ENCODE measurements at places on chromosomes 5 and 9.

- no peak for DNase-seq
Measured at GRCh38 chr5:52875827-52876226, 88.1 kb downstream of the ITGA1 start.

- no peak for DNase-seq
Measured at GRCh38 chr9:135887021-135887507, 20.3 kb downstream of the CAMSAP1 start.

GRCh38 chr5:77628840-77629508 lies 9.5 kb downstream of the OTP start:
- no peak for DNase-seq

DNA sequence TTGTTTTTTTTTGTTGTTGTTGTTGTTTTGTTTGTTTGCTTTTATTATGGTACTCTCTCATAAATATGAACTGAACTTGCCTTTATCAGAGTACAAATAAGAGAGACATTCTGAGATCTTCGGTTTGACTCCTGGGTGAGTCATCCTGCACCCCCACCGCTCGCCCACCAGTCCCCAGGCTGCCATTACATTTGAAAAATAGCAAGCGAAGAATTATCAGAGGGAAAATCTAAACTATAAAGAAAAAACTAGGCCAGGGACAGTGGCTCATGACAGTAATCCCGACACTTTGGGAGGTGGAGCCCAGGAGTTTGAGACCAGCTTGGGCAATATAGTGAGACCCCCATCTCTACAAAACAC lies 122.1 kb upstream of the MAP3K1 start:
- no peak for DNase-seq

DNA sequence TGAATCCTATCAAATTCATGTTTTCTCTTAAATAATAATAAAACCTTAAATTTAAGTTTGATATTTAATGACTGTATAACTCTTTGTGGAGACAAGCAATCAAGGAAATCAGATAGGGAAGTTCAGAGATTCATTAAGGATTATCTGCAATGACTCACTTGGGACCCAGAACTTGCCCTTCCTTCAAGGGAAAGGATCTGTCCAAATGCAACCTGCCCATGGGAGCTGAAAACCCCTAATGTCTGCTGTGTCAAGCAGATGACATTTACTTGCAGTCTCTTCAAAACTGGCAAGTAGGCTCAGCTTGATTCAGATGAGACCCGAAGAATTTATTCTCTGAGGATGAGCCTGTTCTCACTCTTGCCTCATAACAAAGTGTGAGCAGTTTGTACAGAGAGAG lies 1577.6 kb downstream of the EFNA5 start:
- DNase-seq: no peak

- no peak for DNase-seq
Measured at GRCh38 chr9:106111039-106111730, 416.8 kb downstream of the TMEM38B start.

DNA sequence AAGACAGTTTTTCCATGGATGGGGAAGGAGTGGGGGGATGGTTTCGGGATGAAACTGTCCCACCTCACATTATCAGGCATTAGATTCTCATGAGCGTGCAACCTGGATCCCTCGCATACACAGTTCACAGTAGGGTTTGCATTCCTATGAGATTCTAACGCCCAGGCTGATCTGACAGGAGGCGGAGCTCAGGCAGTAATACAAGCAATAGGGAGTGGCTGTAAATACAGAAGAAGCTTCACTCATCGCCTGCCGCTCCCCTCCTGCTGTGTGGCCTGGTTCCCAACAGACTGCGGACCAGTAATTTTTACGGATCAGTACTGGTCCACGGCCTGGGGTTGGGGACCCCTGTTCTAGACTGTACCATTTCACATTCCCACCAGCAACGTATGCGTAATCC lies 68.3 kb upstream of the OTULINL start:
- DNase-seq: no peak

- no peak for DNase-seq
Measured at GRCh38 chr9:93301291-93301811, 117.4 kb downstream of the WNK2 start.

- no peak for DNase-seq
Measured at GRCh38 chr5:117497601-117498000, 923.0 kb upstream of the SEMA6A start.

- DNase-seq: no peak
Measured at GRCh38 chr5:64576250-64576649, 70.4 kb downstream of the RGS7BP start.

- no peak for DNase-seq
Measured at GRCh38 chr5:143066556-143067281, 296.5 kb downstream of the ARHGAP26 start.

- no peak for DNase-seq
Measured at GRCh38 chr9:19460243-19460642, 51.4 kb downstream of the ACER2 start.

DNA sequence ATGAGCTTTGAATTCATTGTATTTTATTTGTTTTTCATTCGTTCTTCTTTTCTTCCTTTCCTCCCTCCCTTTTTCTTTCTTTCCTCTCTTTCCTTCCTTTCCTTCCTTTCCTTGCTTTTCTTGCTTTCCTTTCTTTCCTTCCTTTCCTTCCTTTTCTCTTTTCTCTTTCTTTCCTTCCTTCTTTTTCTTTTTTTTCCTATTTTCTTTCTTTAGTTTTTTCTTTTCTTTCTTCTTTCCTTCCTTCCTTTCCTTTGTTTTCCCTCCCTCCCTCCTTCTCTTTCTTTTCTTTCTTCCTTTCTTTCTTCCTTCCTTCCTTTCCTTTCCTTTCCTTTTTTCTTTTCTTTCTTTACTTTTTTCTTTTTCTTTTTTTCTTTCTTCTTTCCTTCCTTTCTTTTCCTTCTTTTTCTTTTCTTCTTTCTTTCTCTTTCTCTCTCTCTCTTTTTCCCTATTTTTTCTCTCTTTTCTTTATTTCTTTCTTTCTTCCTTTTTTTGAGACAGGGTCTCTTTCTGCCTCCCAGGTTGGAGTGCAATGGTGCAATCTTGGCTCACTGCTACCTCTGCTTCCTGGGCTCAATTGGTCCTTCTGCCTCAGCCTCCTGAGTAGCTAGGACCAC lies 357.1 kb upstream of the PRR16 start:
- no peak for DNase-seq

- no peak for DNase-seq
Measured at GRCh38 chr5:172063463-172064235, 57.2 kb upstream of the FBXW11 start.

DNA sequence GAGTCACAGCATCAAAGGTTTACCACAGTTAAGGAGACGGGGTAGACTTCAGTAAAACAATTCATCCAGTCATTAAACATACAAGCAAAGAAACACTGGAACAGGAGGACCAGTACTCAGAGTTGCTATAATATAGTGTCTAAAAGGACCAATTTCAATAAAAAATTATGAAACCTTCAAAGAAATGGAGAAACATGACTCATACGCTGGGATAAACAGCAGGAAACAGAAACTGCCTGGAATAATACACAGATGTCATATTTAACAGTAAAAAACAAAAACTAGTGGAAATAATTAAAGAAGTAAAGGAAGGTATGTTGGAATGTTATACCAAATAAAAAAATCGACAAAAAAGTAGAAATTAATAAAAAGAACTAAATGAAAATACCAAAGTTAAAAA lies 1075.9 kb downstream of the NR2F1-AS1 start:
- no peak for DNase-seq

DNA sequence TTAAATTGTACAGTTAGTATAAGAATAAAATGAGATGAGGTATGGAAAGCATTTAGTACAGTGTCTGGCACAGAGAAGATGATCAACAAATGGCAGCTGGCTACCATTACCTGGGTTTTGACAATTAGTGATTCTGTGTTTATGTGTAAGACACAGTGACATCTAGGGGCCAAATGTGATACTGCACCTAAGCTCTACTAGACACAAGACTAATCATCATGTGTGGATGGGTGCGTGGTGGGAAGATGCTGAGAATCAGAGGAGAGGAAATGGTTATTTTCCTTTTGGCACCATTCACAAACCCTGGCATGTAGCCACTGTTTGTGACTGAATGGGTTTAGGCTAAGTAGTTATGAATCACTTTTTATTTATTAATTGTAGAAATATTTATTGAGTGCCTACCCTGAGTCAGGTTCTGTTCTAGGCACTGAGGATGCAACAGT lies 109.8 kb upstream of the TBC1D2 start:
- DNase-seq: no peak

- DNase-seq: no peak
Measured at GRCh38 chr9:118577121-118577520, 792.1 kb downstream of the BRINP1 start.

DNA sequence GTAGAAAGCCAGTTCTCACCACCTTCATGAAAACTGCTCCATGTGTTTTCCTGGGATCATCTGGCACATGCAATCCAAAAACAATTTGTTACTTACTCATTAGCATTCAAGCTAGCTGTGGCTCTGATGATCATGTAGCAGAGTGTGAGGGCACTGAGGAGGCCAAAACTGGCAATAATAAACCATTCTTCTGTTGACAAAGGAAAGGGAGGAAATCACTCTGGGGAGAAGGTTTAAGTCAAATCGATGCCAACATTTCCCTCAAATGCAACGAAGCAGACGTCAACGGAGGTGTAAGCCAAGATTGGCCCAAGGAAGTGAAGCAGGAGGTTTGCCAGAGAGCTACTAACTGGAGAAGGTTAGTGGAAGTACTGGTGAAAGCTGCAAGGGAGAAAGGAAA lies 55.7 kb upstream of the TBC1D9B start:
- DNase-seq: no peak

GRCh38 chr5:136337788-136338187 lies 27.6 kb downstream of the TRPC7 start:
- DNase-seq: no peak

DNA sequence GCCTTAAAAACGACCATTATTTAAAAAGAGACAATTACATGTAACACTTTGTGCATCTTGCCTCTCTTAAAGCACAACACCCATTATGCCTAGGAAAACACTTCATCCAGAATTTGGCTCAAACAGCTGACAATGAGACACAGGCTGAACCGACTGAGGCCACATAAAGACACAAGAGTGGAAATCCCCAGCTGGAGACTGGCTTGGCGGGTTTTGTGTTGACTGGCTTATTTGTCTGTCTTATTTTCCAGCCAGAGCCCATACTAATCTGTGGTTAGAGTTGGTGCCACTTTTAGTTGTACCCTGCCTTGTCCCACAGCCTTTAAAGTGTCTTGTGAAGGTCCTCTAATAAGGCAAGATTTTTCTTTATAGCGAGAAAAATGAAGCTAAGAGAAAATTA lies 21.2 kb downstream of the TRIM14 start:
- DNase-seq: peak; percentile 59

DNA sequence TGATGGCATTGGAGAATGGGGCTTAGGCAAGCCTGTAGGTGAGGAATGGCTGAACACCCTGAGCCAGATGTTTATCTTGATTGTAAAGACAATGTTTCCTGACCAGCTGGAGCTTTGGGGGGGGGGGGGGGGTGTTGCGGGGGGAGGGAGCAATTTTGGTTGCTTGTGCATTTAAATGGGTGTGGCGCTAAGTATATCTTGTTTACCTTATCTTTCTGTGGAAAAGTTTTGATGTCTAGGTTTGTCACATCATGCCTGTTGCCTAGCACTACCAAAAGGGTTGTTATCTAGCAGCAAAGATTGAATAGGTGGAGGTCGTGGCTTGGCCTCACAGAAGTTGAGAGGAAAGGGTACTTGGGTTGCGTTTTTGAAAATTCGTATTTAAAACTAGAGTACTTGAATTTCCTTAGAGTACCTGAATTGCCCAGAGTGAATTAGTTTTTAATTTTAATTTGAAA lies 1.3 kb downstream of the SMAD5 start:
- DNase-seq: no peak

GRCh38 chr9:86948074-86948929 lies 996 bp upstream of the GAS1 start:
- peak; percentile 64 for DNase-seq

- DNase-seq: no peak
Measured at GRCh38 chr5:10655161-10655971, 91.5 kb downstream of the ANKRD33B start.

- no peak for DNase-seq
Measured at GRCh38 chr9:101235105-101235866, 149.5 kb downstream of the BAAT start.

DNA sequence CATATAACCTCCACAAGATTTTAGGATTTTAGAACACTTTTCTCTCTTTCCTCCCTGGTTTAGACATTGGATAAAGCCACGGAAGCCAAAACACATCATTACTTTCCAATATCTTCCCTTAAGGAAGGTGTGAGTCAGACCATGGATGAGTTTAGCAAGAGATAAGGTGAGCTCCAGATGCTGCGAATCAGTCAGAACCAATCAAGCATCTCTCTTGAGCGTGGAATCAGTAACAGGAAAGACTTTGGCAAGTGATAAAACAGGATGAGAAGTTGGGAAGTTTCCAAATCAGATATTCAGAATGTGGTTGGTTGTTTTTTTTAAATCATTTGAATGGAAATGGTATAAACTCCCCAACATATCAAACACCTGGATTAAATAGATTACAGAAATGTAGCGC lies 397.8 kb downstream of the EFNA5 start:
- no peak for DNase-seq

- no peak for DNase-seq
Measured at GRCh38 chr9:114314256-114314867, 8.5 kb upstream of the ORM1 start.

DNA sequence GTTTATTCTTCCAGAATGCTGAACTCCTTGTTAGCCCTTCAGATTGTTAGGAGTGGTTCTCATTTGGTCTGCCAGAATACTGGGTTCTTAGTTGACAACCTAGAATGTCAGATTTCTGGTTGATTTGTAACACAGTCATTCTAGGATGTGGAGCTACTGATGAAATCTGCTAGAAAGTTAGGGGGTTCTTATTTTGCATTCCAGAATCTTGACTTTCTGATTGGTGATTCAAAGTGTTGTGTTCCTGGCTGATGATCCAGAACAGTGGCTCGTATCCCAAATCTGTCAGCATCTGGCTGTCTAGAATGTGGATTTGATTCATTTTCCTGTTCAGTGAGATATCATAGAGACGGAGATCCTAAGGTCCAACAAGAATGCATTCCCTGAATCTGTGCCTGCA lies 21.9 kb downstream of the PTGS1 start:
- DNase-seq: no peak

GRCh38 chr5:10243660-10244240 lies 5.9 kb downstream of the ATPSCKMT start:
- DNase-seq: no peak

- DNase-seq: no peak
Measured at GRCh38 chr5:140381972-140382371, 19.7 kb upstream of the ANKHD1 start.
